ENCODE measurements at places on chromosomes 5 and 9.
A peak's percentile ranks its signal among the peaks of the same experiment; 100 is the strongest.

DNA sequence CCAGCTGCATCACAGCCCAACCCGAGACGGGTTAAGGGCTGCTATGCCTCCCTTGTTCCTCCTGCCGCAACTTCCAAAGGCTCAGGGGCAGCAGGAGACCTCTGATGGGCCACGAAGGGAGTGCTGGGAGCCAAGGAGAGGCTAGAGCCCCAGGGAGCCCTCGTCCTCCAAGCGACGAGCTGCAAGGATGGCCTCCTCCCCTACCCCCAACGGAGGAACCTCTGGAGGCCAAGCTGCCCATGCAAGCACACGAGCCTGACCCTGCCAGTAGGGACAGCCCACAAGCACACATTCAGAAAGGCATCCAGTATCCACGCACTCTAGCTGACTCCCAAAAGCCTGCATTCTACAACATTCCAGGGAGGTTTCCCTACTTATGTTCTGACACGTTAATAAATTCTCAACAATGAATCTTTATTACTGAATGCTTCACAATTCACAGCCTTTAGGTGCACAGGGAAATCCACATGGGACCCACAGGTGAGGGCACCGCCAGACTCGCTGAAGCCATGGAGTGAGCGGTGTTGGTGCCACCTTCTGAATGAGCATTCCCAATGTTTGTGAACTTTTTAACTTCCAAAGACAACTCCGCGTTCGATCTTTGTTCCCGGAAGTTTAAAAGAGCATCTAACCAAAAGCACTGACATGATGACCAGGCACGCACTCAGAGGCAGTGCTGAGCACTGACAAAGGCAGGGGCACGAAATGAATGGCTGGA is 28.7 kb downstream of the IPPK start:
- DNase-seq: no peak

GRCh38 chr9:71509054-71509453 is 259.3 kb downstream of the CEMIP2 start:
- DNase-seq: no peak

DNA sequence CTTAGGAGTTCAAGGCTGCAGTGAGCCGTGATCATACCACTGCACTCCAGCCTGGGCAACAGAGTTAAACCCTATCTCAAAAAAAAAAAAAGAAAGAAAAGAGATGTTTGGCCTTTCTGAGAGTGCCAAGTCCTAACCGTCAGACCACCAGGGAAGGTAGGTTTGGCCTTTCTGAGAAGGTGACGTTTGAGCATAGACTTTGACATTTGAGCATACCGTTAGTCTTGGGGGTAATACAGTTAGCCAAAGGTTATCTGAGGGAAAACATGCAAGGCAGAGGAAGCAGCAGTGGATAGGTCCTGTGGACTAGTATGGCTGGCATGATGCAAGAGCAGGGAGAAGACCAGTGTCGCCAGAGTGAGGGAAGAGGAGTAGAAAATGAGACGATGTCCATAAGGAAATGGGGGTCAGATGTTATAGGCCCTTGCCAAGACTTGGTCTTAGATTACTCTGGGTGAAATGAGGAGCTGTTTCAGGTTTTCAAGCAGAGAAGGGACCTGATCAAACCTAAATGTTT is 50.2 kb downstream of the HSDL2 start:
- no peak for DNase-seq

GRCh38 chr9:131046581-131047202 is 37.7 kb downstream of the LAMC3 start:
- peak; percentile 71 for DNase-seq

- no peak for DNase-seq
Measured at GRCh38 chr9:8456344-8456743, 656.8 kb upstream of the DMAC1 start.

- no peak for DNase-seq
Measured at GRCh38 chr5:50655810-50656205, 10.6 kb upstream of the PARP8 start.

GRCh38 chr9:107288701-107289100 is 5.6 kb downstream of the RAD23B start:
- DNase-seq: no peak
